Naive thymus-derived CD8-positive, alpha-beta T cell (primary cell): ENCODE measurements at places on chromosomes 16 and 17. TPM values are rescaled to one million over a fixed set of nuclear protein-coding genes. Genes with fewer than 3 reads are reported as not detected.

- no peaks in the 10 kb centered on the region for H3K4me1 ChIP-seq
- no peak overlapping the region for H3K27ac ChIP-seq
- peaks cover 4% of the 10 kb centered on the region for H3K27me3 ChIP-seq
- H3K36me3 ChIP-seq = no peaks in the 10 kb centered on the region
Measured at GRCh38 chr16:58048494-58049231, 23.1 kb downstream of the MMP15 start.

GRCh38 chr16:19885451-19886072, 914 bp upstream of the GPRC5B start:
- H3K36me3 ChIP-seq = no peaks in the 10 kb centered on the region
- H3K27me3 ChIP-seq = peaks cover 44% of the 10 kb centered on the region
- H3K4me3 ChIP-seq = peak overlapping the region; percentile 87
- peak overlapping the region; percentile 75 for H3K27ac ChIP-seq
- peak; percentile 63 for DNase-seq

DNA sequence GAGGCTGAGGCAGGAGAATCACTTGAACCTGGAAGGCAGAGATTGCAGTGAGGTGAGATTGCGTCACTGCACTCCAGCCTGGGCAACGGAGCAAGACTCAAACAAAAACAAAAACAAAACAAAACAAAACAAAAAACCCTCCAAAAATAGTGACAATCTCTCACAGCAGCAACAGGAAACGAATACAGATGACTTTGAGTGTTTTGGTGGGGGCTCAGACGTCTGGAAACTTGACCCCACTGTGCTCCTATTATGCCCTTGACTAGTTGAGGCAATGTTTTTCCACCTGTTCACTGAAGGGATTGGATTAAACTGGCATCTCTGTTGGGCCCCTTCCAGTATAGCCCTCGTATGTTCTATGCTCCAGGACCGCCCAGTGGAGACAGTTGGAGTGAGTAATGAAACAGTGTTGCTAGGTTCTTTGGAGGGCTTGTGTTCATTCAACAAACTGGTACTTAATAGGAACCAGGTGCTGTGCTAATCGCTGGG, 167.0 kb downstream of the UTP18 start:
- no peaks in the 10 kb centered on the region for H3K27me3 ChIP-seq
- peak overlapping the region; percentile 63 for H3K4me3 ChIP-seq
- H3K27ac ChIP-seq = peak overlapping the region; percentile 93
- H3K4me1 ChIP-seq = peaks cover 26% of the 10 kb centered on the region

DNA sequence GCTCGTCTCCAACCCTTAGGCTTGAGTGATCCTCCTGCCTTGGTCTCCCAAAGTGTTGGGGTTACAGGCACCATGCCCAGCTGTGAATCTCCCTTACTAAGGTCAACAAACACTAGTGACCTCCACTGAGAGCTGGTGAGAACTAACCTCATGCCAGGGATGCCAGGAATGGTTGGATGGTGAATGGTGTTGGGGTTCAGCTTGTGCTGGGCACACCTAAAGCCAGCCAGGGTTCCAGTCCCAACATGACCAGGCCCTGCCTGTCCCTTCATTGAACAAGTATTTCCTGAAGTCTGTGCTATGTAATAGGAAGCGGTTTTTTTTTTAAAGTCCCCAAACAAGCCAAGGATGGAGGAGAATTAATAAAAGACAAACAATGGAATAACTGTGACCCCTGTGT, 56.0 kb upstream of the TOB1 start:
- H3K4me1 ChIP-seq = peaks cover 63% of the 10 kb centered on the region
- H3K36me3 ChIP-seq = no peaks in the 10 kb centered on the region
- H3K4me3 ChIP-seq = no peak overlapping the region

The MT1H gene
- not detected for total RNA-seq

DNA sequence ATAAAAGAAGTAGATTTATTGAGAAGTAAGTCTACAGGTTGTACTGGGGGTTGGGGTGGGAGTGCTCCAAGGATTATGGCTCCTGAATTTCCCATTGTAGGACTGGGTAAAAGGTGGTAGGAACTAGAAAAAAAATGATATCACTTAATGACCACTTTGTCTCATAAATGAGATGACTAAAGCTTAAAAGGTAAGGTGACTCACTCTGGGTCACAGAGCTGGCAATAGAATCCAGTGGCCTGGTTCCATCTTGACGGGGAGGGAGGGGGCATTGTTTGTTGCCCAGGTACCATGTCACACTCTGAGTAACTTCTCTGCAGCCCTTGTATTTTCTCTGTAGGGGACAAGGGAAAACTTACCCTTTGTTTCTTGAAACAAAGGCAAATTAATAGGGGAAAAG, 126.1 kb downstream of the PITPNC1 start:
- peak overlapping the region; percentile 76 for H3K27ac ChIP-seq
- H3K4me1 ChIP-seq = peaks cover 85% of the 10 kb centered on the region
- no peak for DNase-seq

- H3K4me3 ChIP-seq = no peak overlapping the region
- H3K27me3 ChIP-seq = no peaks in the 10 kb centered on the region
- peaks cover 6% of the 10 kb centered on the region for H3K36me3 ChIP-seq
- peak overlapping the region; percentile 67 for H3K27ac ChIP-seq
- no peak for DNase-seq
Measured at GRCh38 chr16:24986512-24987303, 28.5 kb downstream of the ARHGAP17 start.

The ATF7IP2 gene
- total RNA-seq = 87.6 TPM

DNA sequence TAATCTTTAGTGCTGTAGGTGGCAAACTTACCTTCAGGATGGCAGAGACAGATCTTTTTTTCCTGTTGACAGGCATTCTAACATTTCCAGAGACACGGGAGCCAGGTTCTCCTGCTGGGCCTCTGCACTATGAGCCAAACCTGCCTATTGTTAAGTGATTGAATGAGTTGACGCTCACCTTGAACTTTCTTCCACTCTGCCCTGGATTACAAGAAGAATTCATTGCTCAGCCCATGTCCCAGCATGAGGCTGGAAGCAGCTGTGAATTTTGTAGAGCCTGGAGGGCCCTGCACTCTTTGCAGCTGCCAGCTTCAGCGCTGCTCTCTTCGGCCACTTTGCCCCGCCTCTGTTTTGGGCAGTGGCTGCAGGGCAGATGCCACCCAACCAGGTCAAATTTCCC, 9.4 kb upstream of the SLC7A5 start:
- peaks cover 15% of the 10 kb centered on the region for H3K4me1 ChIP-seq
- no peak overlapping the region for H3K4me3 ChIP-seq
- no peaks in the 10 kb centered on the region for H3K36me3 ChIP-seq
- H3K27ac ChIP-seq = no peak overlapping the region

GRCh38 chr16:71214746-71215381, 15.7 kb downstream of the HYDIN start:
- H3K4me1 ChIP-seq = no peaks in the 10 kb centered on the region
- no peaks in the 10 kb centered on the region for H3K36me3 ChIP-seq
- no peak overlapping the region for H3K27ac ChIP-seq
- no peak for DNase-seq
- H3K4me3 ChIP-seq = no peak overlapping the region

The CCDC78 gene
- total RNA-seq = 12.0 TPM

GRCh38 chr17:75813081-75814020, 28.7 kb downstream of the UNK start:
- peak overlapping the region; percentile 27 for H3K27ac ChIP-seq
- peaks cover 4% of the 10 kb centered on the region for H3K4me1 ChIP-seq
- H3K4me3 ChIP-seq = no peak overlapping the region
- H3K36me3 ChIP-seq = peaks cover 62% of the 10 kb centered on the region
- no peaks in the 10 kb centered on the region for H3K27me3 ChIP-seq

- no peaks in the 10 kb centered on the region for H3K36me3 ChIP-seq
- H3K27me3 ChIP-seq = no peaks in the 10 kb centered on the region
- H3K4me1 ChIP-seq = no peaks in the 10 kb centered on the region
Measured at GRCh38 chr16:64907844-64908243, 214.0 kb downstream of the CDH11 start.

GRCh38 chr16:85984947-85985451, 86.0 kb downstream of the IRF8 start:
- no peak overlapping the region for H3K4me3 ChIP-seq
- H3K4me1 ChIP-seq = peaks cover 6% of the 10 kb centered on the region
- DNase-seq = no peak
- H3K27me3 ChIP-seq = peaks cover 4% of the 10 kb centered on the region

The TP53TG3B gene
- not detected for total RNA-seq

The ZNF18 gene
- total RNA-seq = 12.7 TPM

- H3K4me1 ChIP-seq = no peaks in the 10 kb centered on the region
- no peak for DNase-seq
- no peak overlapping the region for H3K4me3 ChIP-seq
- no peak overlapping the region for H3K27ac ChIP-seq
- no peaks in the 10 kb centered on the region for H3K36me3 ChIP-seq
Measured at GRCh38 chr17:52149626-52150025, 8.9 kb downstream of the CA10 start.

DNA sequence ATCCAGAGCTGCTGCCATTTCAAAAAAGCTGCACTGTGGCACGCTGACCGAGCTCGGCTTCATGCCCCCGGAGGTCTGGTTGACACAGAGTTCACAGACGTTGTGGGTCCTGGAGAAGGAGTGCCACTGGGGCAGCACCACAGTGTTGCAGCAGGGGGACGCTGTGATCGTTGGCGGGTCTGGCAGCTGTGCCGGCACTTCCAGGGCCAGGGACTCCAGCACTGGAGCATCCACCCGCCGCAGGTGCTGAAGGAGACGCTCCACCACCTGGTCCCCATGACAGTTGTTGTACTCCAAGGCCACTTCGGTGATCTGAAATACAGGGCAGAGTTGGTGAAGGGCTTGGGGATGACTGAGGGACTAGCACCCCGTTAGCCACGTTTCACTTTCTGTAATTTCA, 23.5 kb downstream of the SNN start:
- H3K27me3 ChIP-seq = no peaks in the 10 kb centered on the region
- DNase-seq = no peak
- no peak overlapping the region for H3K27ac ChIP-seq
- peaks cover 90% of the 10 kb centered on the region for H3K36me3 ChIP-seq
- peaks cover 8% of the 10 kb centered on the region for H3K4me1 ChIP-seq
- H3K4me3 ChIP-seq = no peak overlapping the region

DNA sequence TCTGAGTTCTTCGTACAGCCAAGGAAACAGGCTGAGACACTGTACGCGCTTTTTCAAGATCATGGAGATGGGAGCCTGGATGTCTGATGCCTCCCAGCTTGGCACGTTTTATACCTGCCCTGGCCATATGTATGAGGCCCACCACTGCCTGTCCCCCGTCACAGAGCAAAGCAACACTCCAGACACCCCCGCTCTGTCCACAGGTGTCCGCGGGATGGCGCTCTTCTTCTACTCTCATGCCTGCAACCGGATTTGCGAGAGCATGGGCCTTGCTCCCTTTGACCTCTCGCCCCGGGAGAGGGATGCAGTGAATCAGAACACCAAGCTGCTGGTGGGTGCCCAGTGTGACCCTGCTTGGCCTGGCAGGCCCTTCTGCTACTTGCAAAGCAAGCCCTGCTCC, 39.8 kb upstream of the POLR3E start:
- DNase-seq = no peak
- no peak overlapping the region for H3K27ac ChIP-seq
- H3K4me3 ChIP-seq = no peak overlapping the region
- peaks cover 61% of the 10 kb centered on the region for H3K36me3 ChIP-seq

DNA sequence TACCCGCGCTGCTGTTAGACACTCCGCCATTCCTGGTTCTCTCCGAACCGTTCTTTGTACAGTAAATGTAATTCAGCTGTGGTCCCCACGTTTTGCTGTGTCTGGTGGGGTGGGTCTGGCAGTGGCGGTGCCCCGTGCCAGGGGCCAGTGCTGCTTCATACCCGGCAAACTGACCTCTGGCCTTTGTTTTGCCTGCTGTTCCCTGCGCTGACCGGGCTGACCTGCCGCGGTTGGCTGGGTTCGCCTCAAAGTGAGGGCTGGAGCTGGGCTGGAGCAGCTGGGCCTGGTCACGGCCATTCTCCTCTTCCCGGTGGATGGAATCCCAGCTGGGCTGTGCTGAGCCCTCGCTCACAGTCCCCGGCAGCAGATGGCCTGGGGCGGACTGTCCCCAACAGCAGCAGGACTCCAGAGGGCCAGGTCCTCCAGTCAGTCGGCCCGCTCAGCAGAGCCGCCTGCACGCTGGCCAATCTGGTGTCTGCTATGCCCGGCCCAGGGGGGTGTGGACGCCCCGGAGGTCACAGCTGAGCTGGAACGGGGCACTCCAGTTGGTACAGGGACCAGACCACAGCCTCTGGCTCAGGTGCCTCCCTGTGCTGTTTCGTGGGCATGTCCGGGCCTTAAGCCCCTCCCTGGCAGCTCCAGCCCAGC, 1.5 kb upstream of the WFIKKN1 start:
- no peak overlapping the region for H3K27ac ChIP-seq
- DNase-seq = no peak
- H3K36me3 ChIP-seq = peaks cover 10% of the 10 kb centered on the region
- no peak overlapping the region for H3K4me3 ChIP-seq
- peaks cover 3% of the 10 kb centered on the region for H3K4me1 ChIP-seq

- peaks cover 24% of the 10 kb centered on the region for H3K36me3 ChIP-seq
- peak overlapping the region; percentile 73 for H3K27ac ChIP-seq
- no peak for DNase-seq
- peaks cover 62% of the 10 kb centered on the region for H3K4me1 ChIP-seq
Measured at GRCh38 chr17:2251098-2251497, 52.5 kb downstream of the SMG6 start.

GRCh38 chr16:31868691-31869167, 4.9 kb upstream of the ZNF267 start:
- peak overlapping the region; percentile 84 for H3K4me3 ChIP-seq
- H3K27ac ChIP-seq = peak overlapping the region; percentile 88
- no peaks in the 10 kb centered on the region for H3K27me3 ChIP-seq
- DNase-seq = peak; percentile 79

- H3K36me3 ChIP-seq = peaks cover 2% of the 10 kb centered on the region
- DNase-seq = no peak
- H3K27me3 ChIP-seq = no peaks in the 10 kb centered on the region
- no peaks in the 10 kb centered on the region for H3K4me1 ChIP-seq
- H3K27ac ChIP-seq = no peak overlapping the region
Measured at GRCh38 chr17:60442271-60443173, 20.2 kb downstream of the CHCT1 start.

The PIK3R6 gene
- 0.44 TPM for total RNA-seq

DNA sequence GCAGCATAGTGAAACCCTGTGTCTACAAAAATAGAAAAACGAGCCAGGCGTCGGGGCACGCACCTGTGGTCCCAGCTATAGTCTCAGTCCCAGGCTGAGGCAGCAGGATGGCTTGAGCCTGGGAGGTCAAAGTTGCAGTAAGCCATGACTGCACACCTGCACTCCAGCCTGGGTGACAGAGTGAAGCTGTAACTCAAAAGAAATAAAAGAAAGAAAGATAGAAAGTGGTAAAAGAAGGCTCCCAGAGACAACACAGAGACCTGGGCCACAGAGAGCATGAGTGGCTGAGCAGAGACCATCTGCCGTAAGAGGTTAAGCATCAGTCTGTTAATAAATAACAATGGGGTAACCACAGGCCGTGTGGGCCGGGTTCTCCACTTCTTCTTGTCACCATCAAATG, 15.3 kb upstream of the HEXD start:
- DNase-seq = no peak
- peaks cover 24% of the 10 kb centered on the region for H3K4me1 ChIP-seq
- H3K27me3 ChIP-seq = no peaks in the 10 kb centered on the region
- no peak overlapping the region for H3K4me3 ChIP-seq
- no peak overlapping the region for H3K27ac ChIP-seq
- H3K36me3 ChIP-seq = no peaks in the 10 kb centered on the region

DNA sequence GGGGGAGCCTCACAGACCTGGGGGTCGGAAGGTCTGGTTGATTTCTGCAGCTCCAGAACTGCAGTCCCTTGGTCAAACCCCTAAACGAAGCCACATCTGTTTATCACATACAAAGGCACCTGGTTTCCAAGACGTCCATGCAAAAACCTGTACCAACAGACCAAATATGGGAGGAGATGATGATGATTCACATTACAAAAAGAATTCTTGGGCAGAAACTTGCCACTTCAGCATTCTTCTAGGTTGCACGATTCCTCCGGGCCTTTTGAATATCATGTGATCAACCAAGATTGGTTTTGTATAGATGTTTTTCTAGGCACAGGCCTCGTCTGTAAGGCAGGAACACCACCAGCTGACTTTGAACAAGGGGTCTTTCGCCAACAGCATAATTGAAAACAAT, 466.3 kb downstream of the SOX9 start:
- no peak for DNase-seq
- peaks cover 24% of the 10 kb centered on the region for H3K4me1 ChIP-seq
- H3K27me3 ChIP-seq = peaks cover 44% of the 10 kb centered on the region
- no peak overlapping the region for H3K4me3 ChIP-seq

The SLFN14 gene
- not detected for total RNA-seq
